ENCODE measurements at places on chromosomes 5 and 9.

GRCh38 chr9:82549174-82549821 lies 513.6 kb downstream of the RASEF start:
- no peak for DNase-seq

- no peak for DNase-seq
Measured at GRCh38 chr5:138755084-138755748, 2.0 kb downstream of the CTNNA1 start.

GRCh38 chr5:142974409-142974808 lies 204.2 kb downstream of the ARHGAP26 start:
- DNase-seq: no peak

DNA sequence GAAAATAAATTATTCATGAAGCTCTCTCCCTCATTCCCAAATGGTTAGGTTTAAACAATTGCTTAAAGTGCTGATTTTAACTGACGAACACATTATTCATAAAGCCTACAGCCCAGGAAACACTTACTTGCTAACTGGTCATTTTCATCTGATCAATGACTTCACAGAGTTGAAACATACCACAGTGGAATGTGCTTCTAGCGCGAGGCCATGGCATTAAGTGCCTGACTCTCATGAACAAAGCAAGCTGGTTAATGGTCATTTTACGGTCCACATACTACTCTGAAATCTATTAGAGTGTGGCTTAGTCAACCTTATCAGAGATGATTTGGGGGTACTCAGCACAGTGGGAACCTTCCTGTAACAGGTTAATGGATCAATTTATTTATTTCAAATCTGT lies 114.6 kb downstream of the MED27 start:
- no peak for DNase-seq

GRCh38 chr9:114031948-114032840 lies 45.9 kb downstream of the AMBP start:
- DNase-seq: no peak

DNA sequence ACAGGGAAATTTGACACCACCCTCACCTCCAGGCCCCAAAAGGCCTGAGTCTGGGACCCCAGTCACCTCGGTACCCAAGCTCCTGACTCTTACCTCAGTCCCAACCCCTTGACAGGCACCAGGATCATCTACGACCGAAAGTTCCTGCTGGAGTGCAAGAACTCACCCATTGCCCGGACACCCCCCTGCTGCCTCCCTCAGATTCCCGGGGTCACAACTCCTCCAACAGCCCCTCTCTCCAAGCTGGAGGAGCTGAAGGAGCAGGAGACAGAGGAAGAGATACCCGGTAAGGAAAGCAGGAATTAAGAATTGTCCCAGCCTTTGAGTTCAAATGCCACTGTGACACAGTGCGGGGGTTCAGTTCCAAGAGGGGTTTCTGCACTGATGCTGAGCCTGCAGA lies 1.3 kb downstream of the EIF4EBP3 start:
- no peak for DNase-seq

- no peak for DNase-seq
Measured at GRCh38 chr5:111737716-111738115, 19.3 kb downstream of the NREP start.

- peak; percentile 28 for DNase-seq
Measured at GRCh38 chr9:89606049-89606623, 1.3 kb downstream of the GADD45G start.

GRCh38 chr5:78747705-78748359 lies 99.3 kb upstream of the LHFPL2 start:
- no peak for DNase-seq

GRCh38 chr5:93904917-93905316 lies 163.5 kb upstream of the POU5F2 start:
- no peak for DNase-seq

DNA sequence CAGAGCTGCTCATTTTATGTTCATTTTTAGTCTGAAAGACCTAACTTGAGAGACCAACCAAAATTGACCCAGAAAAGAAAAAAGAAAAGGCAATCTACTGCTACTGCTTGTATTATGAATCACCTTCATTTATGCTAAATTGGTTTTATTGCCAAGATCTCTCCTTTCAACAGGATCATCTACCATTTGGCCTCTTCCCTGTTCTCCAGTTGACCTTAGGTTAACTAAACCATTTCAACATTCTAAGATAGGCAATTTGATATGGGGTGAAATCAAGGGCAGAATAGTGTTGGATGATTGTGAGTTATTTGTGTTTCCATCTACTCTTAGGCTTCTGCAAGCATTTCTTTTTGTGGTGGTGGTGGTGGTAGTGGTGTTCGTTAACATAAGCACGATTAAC lies 48.3 kb upstream of the POU4F3 start:
- no peak for DNase-seq

- peak; percentile 48 for DNase-seq
Measured at GRCh38 chr9:125659954-125660353, 47.1 kb downstream of the MAPKAP1 start.

DNA sequence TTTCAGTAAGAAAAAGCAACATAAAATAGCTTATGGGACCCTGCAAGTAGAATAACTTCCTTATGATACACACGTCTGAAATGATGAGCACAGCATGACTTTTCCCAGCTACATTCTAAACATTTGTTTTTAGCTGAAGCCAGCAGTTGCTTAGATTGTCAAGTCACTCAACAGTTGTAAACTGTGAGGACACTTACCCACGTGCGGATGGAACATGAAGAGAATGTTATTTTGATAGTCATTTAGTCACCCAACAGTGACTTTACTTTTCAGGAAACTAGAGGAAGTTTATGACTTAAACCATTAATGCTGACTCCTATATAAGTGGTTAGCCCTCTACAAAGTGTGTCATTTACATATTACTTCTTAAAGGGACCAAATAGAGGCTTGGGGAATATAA lies 3.0 kb downstream of the HACD4 start:
- peak; percentile 5 for DNase-seq

GRCh38 chr9:131275332-131276093 lies 797 bp downstream of the FAM78A start:
- DNase-seq: no peak

GRCh38 chr9:123336449-123336848 lies 19.5 kb upstream of the CRB2 start:
- DNase-seq: no peak

DNA sequence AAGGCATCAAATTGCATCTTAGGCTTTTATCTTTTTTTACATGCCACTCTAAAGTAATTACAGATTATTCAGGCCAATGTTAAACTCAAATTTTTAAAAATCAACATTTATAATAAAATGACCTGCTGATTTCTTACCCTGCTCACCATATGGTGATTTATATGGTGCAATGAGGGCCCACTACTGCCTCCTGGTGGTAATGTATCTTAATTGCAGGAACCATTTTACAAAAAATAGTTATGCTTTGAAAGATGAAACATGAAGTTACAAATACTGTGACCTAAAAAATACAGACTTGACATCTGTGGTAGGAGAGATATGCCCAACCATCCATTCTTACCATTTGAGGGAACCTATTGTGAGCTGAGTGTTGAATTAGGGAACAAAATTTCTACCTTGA lies 292.6 kb upstream of the TAS2R1 start:
- no peak for DNase-seq

DNA sequence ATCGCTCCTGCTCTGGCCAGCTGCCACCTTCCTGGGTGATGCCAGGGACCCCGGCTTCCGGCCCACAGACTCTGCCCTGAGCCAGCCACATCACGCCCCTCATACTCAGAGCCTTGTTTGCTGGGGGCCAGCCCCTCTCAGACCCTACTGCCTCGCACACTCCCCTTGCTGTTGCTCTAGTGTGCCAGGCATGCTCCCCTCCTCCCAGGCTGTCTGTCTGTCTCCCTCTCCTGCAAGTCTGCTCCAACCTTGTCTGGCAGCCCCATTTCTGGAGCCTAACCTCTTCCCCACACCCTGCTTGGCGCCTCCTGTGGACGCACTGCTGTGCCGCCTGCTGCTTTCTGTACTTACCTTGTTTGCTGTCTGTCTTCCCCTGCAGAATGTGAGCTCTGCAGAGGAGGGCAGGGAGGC lies 184.7 kb downstream of the HSPA4 start:
- DNase-seq: no peak

GRCh38 chr5:172630082-172630481 lies 11.0 kb upstream of the NEURL1B start:
- DNase-seq: no peak

DNA sequence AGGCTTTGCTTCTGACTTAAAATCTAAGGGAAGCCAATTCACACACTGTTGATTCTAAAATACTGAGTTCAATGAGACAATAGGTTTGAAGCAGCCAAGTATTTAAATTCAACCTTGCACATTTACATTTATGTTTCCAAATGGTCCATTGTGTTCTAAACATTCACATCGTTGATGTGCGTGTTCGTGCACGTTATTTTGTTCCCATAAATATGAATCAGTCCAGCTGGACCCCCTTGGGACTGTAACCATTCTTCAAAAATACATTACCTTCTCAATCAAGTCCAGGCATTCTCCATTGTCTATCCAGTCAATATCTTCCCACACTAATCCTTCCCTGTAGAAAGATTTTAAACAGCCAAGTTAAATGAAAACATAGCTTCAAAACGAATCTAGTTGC lies 146.4 kb upstream of the RETREG1 start:
- DNase-seq: no peak

DNA sequence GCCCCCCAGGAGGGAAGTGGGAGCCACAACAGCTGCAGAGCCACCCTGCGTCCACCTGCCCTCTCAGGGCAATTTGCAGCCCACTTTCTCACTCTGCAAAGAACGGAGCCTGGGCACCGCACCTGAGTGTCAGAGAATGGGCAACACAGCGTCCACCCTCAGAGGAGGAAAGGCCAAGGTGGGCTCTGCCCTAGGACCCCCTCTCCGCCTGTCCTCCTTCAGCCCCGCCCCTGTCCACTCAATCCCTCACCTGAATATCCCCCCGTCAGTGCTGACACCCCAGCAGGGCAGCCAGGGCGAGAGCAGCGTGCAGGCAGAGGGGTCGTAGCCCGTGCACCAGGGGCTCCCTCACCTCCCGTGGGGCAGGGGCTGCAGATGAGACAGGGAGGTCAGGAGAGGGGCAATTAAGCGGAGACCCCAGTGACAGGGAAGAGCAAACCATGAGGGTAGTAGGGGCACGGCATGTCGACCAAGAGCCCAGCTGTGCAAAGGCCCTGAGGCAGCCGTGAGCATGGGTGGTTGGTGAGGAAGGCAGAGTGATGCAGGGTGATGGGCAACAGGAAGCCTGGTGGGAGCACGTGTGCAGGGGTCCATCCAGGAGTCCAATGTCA lies 140.3 kb downstream of the OLFM1 start:
- DNase-seq: no peak

DNA sequence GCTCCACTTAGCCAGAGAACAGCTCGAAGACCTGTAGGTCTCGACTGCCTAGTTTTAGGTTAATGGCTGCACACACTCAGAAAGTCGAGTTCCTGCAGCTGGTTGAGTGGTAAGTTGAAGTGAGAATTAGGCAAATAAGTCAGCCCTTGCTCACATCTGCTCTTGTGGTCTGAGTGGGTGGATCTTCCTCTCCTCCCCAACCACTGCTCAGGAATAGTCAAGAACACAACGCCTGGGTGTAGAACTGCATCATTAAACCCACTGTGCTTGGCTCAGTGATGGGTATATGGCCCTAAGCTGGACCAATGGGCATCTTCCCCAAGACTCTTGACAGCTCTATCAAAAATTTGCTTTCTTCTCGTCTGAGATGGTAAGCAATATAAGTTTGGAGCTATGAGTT lies 20.9 kb upstream of the ADAM19 start:
- peak; percentile 70 for DNase-seq

DNA sequence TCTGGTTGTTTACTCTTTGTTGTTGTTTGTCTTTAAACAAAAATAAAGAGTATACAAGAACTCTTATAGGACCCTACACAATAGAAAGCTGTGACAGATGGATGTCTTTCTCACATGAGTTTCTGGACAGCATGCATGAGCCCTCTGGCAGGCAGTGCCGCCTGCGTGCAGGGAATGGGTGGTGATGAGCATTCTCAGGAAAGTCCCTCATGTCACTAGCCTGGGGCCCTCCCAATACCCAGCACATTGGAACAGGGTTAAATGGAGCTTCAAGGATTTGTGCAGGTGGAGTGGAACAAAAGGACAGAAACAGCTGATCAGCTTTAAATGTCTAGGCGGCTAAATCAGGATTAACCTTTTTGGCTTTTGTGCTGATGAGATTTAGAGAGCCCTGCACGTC lies 181.0 kb upstream of the CD180 start:
- no peak for DNase-seq

DNA sequence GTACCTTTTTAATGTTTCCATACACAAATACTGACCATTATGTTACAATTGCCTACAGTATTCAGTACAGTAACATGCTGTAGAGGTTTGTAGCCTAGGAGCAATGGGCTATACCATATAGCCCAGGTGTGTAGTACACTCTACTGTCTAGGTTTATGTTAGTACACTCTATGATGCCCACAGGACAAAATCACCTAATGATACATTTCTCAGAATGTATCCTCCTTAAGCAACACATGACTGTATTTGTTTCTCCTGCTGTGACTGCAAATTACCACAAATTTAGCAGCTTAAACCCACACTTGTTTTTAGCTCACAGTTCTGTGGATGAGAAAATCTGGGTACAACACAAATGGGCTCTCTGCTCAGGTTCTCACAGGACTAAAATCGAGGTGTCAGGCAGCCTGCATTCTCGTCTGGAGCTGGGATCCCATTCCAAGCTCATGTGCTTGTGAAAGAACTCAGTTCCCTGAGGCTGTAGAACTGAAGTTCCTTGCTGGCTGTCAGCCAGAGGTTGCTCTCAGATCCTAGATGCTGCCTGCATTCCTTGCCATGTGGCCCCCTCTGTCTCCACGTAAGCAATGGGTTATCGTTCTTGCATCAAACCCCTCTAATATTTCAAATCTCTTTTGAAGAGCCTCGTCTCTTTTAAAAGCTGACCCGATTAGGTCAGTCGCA lies 38.6 kb upstream of the PIK3R1 start:
- no peak for DNase-seq

DNA sequence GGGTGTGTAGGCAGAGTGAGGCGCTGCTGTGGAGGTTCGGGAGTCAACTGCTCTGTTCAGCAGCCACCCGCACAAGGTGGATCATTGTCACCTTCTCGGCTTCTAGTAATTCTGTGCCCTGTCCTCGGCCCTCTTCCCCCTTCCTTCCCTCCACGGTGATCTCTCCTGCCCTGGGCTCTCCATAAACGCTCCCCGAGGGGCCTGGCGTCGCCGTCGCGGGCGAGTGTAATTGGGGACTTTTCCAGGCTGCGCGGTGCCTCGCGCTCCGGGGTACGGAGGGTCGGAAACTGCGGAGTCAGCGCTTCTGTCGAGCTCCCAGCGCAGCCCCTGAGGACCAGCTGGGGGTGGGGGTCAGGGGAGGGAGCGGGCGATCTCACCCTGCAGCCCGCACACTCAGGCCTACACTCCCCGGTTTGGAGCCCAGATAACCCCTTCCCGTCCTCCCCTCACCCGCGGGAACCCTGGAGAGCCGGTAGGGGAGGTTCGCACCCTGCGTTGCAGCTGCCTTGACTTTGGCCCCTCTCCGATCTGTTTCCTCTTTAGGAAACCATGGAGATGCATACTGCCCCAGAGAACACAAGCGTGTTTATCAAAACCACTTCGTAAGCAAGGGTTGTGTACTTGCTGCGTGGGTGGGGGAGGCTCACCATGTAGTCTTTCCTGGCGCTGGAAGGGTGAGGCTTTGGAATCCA lies 188.3 kb upstream of the ZNF618 start:
- DNase-seq: no peak

GRCh38 chr9:113475992-113476391 lies 12.5 kb downstream of the RGS3 start:
- no peak for DNase-seq

Data from stimulated activated CD4-positive, alpha-beta T cell treated with anti-CD3 and anti-CD28 coated beads, Interleukin-1b, Interleukin-23, amount 100 ng/mL, for 48 hours (primary cell).